ENCODE measurements at places on chromosomes 11 and 22.

- DNase-seq: no peak
Measured at GRCh38 chr22:47201186-47201995, 438.9 kb downstream of the TBC1D22A start.

GRCh38 chr11:3218483-3219280, at the start of gene MRGPRG:
TSS of gene MRGPRG (minus strand) at chr11:3218813. CDS start at chr11:3218813, 0 bp downstream.
- DNase-seq: no peak

DNA sequence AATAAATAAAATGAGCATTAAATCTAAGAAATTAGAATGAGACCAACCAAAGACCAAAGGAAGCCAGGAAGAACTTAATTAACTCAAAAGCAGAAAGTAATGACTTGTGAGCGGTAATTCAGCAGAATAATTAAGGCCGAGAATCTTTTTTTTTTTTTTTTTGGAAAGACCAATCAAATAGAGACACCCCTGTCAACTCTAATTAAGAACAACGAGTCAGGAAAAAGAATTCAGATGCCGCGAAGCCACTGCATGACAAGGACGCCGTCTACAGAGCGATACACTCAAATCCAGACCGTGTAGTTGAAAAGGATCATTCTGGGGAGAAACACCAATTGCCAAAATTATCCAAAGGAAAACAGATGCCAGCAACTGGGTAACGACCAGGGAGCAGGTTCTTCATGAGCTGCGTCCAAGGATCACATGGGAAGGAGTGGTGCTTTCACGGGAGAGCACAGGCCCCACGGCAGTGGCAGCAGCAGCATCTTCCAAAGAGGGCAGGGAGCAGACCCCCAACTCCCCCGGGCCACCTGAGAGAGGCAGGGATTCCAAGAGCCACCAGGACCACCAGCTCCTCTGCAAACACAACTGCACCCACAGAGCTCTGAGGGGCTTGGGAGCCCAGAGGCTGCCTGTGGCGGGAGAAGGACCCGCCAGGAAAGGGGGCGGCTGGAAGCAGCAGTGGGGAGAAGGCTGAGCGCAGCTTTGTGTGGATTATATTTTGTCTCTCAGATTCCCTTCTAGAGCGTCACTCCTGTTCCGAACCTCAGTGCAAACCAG, 469.8 kb downstream of the BRD1 start:
- no peak for DNase-seq

GRCh38 chr11:4882543-4882942, 843 bp downstream of the OR51T1 start:
- DNase-seq: no peak

DNA sequence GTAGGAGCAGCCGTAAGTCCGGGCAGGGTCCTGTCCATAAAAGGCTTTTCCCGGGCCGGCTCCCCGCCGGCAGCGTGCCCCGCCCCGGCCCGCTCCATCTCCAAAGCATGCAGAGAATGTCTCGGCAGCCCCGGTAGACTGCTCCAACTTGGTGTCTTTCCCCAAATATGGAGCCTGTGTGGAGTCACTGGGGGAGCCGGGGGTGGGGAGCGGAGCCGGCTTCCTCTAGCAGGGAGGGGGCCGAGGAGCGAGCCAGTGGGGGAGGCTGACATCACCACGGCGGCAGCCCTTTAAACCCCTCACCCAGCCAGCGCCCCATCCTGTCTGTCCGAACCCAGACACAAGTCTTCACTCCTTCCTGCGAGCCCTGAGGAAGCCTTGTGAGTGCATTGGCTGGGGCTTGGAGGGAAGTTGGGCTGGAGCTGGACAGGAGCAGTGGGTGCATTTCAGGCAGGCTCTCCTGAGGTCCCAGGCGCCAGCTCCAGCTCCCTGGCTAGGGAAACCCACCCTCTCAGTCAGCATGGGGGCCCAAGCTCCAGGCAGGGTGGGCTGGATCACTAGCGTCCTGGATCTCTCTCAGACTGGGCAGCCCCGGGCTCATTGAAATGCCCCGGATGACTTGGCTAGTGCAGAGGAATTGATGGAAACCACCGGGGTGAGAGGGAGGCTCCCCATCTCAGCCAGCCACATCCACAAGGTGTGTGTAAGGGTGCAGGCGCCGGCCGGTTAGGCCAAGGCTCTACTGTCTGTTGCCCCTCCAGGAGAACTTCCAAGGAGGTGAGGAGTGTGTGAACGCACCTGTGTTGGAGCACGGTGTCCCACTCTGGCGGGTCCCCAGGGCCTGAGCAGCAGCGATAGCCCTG, at the start of gene TAGLN:
TSS of gene TAGLN (plus strand) at position 318 of the 863 bp plus-strand sequence. CDS start 3,644 bp downstream, outside the sequence.
- DNase-seq: no peak

DNA sequence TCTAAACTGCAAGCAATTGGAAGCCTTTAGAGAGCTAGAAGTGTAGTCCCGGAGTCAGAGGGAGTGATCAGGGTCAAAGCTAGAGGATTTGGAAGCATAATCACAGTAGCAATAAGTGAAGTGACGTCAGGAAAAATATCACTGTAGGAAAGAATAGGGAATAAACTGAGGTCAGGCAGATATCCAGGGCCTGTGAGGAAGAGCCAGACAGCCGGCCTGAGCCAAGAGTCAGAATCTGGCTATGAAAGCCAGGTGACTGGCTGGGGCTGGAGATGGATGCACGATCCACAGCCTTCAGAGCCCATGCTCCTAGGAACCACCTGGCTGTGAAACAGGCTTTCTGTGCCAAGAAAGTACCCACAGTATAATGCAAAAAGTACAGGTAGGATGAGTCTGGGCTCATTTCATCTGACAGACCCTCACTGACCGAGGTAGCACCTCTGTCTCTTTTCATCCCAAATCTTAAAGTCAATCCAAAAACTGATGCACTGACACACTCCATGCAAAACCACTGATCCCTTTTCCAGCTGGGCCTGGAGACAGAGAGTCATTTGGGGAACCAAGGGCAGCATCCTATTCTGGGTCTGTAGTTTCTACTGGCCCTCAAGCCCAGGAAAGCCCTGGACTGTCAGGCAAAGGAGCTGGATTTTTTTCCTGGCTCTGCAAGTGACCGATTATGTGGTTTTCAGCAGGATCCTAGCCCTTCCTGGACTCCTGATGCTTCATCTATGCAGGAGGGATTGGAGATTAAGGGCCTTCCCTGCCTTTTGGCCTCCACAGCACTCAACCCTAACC, 21.3 kb downstream of the TRIM66 start:
- DNase-seq: no peak

- DNase-seq: no peak
Measured at GRCh38 chr11:115709297-115709696, 205.1 kb upstream of the CADM1 start.

GRCh38 chr11:105789579-105790420, 179.9 kb downstream of the GRIA4 start:
- DNase-seq: no peak

GRCh38 chr11:60930394-60930793, 6.1 kb downstream of the TMEM132A start:
- DNase-seq: no peak

Measured in stimulated activated CD8-positive, alpha-beta memory T cell treated with anti-CD3 and anti-CD28 coated beads, Interleukin-4, amount 100 ng/mL, for 4 hours (primary cell).